Stimulated activated CD8-positive, alpha-beta memory T cell treated with anti-CD3 and anti-CD28 coated beads, Interleukin-15, amount 100 ng/mL, for 24 hours (primary cell): ENCODE measurements at places on chromosomes 5 and 9.

DNA sequence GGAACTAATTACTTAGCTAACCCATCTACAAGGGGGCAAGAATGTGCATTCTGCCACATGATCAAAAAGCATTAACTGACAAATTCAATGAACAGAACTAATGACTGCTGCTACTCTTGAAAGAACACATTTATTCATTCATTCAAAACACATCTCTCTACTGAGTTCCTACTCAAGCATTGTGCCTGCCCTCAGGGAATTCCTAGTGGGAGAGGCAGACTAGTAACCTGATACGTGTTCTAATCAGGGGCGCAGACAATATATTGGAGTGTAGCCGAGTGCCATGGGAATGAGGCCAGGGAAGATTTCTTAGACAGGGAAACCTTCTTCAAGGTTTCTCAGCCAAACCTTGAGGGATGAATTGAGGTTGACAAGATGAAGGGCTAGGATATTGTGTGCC is 56.7 kb upstream of the PAPPA start:
- no peak for DNase-seq

DNA sequence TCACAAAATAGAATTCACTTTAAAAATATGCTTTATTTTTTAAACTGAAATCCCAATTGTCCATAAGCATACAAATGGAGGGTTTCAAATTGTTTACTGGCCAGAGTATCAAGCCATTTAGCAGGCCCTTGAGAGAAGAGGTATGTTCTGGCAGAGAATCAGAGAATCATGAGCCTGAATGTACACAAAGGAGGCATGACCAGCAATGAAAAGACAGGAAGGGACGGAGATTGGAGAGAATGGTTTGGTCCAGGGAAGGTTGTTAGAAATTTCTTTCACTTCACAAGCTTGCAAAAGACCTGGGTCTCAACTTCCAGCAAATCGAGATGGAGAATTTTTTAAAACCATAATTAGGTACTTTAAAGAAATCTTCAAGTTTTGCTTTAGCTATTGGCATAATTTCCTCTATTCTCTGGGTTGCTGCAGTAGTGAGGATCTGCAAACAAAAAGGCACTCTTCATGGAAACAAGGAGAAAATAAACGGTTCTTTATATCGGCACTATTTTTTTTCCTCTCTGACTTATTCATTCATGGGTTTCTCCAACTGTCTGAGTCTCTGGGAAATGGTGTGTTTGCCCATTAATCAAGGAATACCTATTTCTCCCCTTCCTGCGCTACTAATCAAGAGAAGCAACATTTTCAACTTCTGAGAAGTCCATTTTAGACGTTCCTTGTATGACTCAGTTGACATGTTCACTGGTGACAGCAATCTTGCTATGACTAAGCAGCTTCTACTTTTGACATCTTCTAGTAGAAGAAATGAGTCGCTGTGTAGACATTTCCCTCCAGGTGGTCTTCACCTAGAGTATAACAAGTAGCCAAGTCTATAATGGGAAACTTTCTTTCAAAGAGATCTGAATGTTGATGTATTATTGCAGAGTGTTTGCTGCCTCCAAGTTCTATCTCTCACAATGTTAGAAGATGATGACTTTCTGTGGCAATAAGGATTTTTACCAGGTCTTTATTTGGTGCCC is 23.1 kb upstream of the ERCC6L2 start:
- DNase-seq, result no peak

DNA sequence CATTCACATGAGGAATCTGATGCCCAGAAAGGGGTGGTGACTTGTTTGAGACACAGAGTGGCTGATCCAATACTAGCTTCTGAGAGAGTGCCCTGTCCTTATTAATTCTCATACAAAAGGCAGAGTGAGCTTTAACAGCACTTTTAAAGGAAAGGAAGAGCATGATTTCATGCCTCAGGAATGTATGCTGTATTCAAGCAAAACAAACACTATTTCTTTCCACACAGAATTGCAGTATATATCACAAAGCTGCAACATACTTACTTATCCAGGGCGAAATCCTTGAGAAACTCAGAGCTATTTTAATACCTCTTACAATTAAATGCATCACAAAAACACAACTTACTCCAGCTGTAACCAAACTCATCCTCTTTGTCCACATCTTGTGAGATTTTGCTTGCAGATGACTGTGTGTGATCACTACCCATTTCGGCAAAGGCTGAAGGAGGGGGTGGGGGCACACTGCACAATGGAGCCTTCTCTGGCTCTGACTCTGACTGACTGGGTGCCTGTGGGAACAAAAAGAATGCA is 139.8 kb downstream of the MPDZ start:
- DNase-seq, result no peak

- DNase-seq, result no peak
Observed at GRCh38 chr5:5473226-5473625, 50.7 kb downstream of the ICE1 start.

GRCh38 chr5:91464886-91465646 is 81.9 kb upstream of the ARRDC3 start:
- DNase-seq, result no peak

DNA sequence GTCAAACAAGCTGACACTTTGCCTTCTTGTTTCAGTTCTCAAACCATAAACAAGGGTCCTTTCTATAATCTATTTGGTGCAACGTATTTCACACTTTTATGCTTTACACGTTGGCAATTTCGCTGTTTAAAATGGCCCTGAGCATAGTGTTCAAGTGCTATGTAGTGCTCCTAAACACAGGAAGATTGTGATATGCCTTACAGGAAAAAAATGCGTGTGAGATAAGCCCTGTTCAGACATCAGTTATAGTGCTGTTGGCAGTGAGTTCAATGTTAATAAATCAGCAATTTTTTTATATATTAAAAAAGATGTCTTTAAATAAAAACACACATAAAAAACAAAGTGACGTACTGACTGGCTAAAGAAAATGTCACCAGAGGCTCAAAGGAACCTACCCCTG is 23.9 kb downstream of the CLINT1 start:
- no peak for DNase-seq

- DNase-seq, result no peak
Observed at GRCh38 chr9:98479967-98480847, 224.8 kb upstream of the TBC1D2 start.

GRCh38 chr5:16854351-16854750 is 81.7 kb downstream of the MYO10 start:
- no peak for DNase-seq

- DNase-seq, result no peak
Observed at GRCh38 chr5:93022796-93023447, 558.1 kb downstream of the NR2F1-AS1 start.

GRCh38 chr5:133338504-133339355 is 273.6 kb downstream of the FSTL4 start:
- no peak for DNase-seq

DNA sequence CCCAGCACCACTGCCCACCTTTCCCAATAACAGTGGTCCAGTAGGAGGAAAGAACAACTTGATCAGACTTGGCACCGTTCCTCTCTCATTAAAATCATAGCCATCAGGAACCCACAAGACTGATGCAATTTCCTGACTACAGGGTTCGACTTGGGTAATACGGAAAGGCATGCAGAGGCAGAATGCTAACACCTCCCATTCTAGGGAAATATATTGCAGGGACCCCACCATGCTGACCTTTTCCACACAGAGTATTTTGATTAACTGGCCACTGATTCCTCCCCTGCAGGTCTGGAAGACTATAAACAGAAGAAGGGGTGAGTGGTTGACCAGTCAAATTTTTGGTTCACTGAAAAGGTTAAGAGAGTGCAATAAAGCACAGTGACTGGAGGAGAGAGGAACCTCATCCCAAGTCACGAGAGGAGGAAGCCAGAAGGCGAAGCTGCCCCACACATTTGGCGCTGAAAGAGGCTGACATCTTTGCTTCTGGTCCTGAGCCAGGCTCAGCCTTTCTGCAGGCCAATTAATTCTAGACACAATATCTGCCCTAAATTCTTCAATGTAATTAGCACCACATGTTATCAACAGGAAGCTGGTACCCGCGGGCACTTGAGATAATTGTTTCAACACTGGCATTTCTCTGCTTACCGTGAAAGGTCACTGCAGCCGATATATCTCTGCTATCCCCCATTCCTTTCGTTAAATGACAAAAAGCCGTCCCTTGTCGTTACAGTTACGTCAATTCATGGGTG is 64.7 kb upstream of the SPOCK1 start:
- no peak for DNase-seq

DNA sequence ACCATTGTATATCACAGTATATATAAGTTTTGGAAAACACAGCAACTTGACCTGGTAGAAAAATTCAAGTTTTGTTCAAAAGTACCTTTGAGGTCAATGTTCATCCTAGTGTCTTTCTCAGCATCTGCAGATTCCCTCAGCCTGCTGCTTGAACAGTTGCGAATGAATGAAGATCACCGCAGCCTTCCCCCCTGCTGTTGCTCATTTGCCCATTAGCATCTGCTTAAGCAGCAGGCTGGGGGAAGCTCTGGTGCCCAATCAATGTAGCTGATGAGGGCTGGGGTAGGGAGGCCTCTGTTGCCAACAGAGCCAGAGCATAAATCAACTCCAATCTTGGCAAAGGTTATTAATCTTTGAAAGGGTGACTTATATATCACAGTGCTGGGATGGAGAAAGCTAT is 586.5 kb upstream of the PTPRD start:
- no peak for DNase-seq

GRCh38 chr5:42994246-42994554 is 45.9 kb downstream of the ANXA2R start:
- DNase-seq, result no peak

GRCh38 chr9:477193-477592 is 262.5 kb downstream of the DOCK8 start:
- DNase-seq, result no peak

DNA sequence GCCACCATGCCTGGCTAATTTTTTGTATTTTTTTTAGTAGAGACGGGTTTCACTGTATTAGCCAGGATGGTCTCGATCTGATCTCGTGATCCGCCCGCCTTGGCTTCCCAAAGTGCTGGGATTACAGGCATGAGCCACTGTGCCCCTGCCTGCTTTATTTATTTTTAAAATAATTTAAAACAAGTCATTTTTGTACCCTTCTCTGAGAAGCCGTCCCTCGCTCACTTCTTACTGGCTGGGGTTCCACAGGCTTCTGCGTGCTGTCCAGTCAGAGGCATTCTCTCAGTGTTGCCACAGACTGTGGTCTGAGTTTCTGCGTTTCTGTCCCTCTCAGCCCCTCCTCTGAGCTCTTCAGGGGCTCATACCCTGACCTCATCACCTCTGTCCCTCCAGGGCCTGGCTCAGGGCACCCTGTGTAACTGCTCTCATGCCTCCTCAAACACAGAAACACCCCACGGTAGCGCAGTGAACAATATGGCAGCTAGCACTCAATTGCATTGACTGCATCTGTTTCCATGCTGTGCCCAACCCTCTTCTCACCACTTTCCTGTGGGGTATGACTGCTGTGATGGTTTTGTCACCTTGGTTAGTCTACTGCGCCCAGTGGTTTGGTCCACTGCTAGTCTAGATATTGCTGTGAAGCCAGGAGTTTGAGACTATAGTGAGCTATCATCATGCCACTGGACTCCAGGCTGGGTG is 44.3 kb upstream of the SH3PXD2B start:
- DNase-seq, result no peak

DNA sequence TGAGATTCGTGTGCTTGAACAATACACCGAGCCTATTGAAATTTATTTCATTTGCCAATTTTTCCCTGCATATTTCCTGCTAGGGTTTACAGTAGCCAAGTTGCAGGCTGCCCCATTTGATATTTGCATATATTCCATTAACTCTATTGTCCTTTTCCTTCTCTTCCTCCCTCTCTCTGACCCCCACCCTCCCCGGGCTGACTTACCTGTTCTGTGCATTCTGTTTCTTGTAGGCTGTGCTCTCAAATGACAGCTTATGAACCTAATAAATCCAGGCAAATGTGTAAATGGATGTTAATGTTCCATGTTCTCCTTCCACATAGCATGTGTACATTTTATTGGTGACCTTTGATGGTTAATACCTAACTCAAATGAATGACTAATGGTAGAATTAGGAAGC is 1169.2 kb upstream of the WWC1 start:
- no peak for DNase-seq

GRCh38 chr5:36462295-36463021 is 143.9 kb upstream of the SLC1A3 start:
- DNase-seq, result no peak

GRCh38 chr9:119951090-119951489 is 581.9 kb upstream of the BRINP1 start:
- no peak for DNase-seq

DNA sequence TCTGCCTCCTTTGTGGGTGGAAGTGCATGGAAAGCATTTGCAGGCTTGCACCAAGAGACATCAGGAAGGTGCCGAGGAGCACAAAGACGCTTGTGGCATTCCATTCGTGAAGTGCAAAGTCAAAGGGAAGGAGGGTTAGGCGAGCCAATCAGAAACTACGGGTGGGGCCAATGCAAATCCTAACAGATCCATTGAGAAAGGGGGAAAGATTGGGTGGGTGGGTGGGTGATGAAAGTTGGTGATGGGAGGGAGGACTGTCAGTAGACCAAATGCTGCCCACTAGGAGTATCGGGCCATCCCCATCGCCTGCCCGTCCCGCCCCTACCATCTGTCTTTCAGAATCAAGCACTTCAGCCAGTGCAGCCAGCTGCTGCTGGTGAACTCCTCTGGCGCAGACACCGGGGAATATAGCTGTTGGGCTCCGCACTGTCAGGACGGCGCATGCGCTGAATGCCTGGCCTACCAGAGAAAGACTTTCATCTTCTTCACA is 17.1 kb upstream of the ANXA6 start:
- DNase-seq, result no peak

GRCh38 chr5:159737263-159737662 is 179.0 kb upstream of the ADRA1B start:
- no peak for DNase-seq

- DNase-seq, result no peak
Observed at GRCh38 chr9:76756268-76756640, 8.0 kb upstream of the PCA3 start.

- DNase-seq, result no peak
Observed at GRCh38 chr9:6382681-6383080, 30.3 kb upstream of the UHRF2 start.

DNA sequence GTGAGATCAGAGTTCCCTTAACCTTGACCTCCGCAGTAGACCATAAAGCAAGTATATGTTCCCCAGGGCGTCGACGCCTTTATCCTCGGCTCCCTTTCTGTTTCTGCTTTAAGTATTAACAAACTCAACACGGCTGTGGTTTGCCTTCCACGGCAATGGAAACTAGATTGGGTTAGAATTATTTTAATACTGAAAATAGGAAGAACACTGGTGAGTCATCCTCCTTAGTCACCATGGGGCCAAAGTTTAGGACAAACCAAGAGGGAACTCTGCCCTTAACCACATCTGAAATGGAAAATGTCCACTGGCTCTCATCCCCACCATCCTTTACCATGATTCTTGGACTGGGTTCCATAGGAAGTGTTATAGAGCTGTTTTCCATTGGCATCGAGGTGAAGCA is 386.1 kb downstream of the ACTL7B start:
- no peak for DNase-seq

DNA sequence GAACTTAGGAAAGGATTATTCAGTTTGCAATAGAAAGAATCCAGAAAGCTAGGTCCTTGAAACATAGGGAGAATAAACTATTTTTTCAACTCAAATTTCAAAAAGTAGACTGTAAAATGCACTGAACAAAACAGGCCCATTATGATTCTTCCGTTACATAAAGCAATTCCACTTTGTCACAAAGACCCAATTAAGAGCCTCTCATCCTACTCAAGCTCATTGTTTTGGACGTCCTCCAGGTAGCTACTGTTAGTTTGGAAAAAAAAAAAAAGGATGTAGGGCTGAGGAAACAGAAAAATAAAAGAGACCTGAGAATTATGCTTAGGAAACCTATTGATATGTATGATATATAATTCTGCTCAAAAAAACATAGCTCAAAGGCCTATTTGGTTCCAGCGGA is 74.0 kb downstream of the DIRAS2 start:
- DNase-seq, result no peak

- DNase-seq, result no peak
Observed at GRCh38 chr5:11955331-11955730, 51.1 kb upstream of the CTNND2 start.
